ENCODE measurements at places on chromosomes 12 and 14.

DNA sequence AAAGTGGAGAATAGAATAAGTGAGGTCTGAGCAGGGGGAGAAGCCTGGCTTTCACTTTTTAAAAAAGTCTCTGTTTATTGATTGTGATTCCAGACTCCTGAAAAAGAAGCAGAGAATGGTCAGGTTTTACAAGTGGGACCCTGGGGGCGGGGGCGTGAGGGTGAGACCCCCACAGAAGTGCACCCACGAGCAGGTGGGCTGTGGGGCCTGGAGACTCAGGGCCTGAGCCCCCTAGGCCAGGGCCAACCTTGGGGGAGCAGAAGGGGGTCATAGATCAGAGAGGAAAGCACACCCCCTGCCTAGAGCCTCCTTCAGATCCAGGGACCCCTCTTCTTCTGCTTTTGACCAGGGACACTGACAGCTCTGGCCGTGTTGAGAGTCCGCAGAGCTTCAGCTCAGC is 180.3 kb downstream of the ADGRD1 start:
- no peak for DNase-seq

- DNase-seq: peak; percentile 49
These were observed 2.3 kb downstream of the ISCU start for GRCh38 chr12:108564724-108565123.

GRCh38 chr14:103353362-103353761 is 19.3 kb downstream of the EIF5 start:
- no peak for DNase-seq

- no peak for DNase-seq
These were observed 1419.4 kb downstream of the FSCB start for GRCh38 chr14:43087666-43088065.

DNA sequence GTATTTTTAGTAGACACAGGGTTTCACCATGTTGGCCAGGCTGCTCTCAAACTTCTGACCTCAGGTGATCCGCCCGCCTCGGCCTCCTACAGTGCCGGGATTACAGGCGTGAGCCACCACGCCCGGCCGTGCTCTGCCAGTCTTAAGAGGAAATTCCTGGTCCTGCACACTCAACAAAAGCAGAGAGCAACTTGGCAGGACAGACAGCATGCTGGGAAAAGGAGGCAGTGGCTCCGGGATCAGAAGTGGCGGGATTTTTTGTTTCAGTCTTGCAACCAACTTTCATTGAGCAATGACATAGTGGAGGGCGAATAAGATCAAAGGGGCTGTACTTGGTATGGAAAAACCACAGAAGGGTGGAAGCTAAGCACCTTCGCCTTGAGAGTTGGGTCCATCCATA is 2.1 kb downstream of the CKAP4 start:
- no peak for DNase-seq

- DNase-seq: no peak
These were observed 52.9 kb downstream of the SETD3 start for GRCh38 chr14:99427632-99428300.
